ENCODE measurements at places on chromosomes 13 and 19.

GRCh38 chr19:40744554-40745401 lies 5.5 kb downstream of the ACTMAP start:
- DNase-seq = no peak

DNA sequence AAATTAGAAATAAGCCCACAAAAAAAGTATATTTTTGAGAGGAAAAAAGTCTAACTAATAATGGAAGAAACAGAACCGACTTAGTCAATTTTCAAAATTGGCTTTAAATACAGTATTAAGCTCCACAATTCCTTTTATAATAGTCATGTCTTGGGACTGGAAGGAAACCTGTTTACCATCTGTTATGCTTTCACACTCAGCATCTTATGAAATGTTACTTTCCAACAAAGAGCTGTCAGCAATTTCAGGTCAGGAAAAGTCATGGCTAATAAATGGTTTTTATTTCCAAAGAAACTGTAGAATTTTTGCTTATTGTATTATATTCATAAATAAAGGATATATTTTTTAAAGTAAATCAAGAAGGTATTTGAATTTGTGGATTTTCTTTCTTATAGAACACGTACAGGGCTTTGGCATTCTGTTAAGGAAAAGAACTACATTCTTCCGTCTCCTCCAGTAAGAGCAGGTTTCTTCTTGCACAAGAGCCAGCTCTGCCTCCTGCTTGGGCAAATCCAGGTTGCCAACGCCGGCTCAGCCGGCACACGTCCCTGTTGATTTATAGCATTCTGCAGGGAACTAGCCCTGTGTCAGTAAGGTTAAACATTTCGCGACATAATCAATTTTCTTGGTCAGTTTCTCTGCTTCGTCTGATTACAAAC lies 52.9 kb upstream of the GPR12 start:
- DNase-seq = no peak

GRCh38 chr13:97266332-97266731 lies 44.2 kb downstream of the MBNL2 start:
- DNase-seq = no peak

DNA sequence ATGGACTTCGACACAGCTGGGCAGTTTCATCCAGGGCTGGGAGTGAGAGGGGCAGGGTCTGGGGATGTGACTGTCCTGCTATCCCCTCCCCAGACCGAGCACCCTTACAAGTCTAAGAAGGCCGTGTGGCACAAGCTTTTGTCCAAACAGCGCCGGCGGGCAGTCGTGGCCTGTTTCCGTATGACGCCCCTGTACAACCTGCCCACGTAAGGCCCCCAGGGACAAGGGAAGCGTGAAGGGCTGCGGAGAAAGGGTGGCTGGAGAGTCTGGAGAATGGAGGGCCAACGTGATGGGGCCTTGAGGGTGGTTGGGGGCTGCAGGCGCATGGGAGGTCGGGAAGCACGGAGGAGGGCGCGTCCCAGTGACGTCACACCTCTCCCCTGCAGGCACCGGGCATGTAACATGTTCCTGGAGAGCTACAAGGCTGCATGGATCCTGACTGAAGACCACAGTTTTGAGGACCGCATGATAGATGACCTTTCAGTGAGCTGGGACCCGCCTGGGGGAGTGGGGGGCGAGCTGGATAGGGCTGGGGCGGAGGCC lies 89.5 kb downstream of the MAP4K1 start:
- peak; percentile 52 for DNase-seq

DNA sequence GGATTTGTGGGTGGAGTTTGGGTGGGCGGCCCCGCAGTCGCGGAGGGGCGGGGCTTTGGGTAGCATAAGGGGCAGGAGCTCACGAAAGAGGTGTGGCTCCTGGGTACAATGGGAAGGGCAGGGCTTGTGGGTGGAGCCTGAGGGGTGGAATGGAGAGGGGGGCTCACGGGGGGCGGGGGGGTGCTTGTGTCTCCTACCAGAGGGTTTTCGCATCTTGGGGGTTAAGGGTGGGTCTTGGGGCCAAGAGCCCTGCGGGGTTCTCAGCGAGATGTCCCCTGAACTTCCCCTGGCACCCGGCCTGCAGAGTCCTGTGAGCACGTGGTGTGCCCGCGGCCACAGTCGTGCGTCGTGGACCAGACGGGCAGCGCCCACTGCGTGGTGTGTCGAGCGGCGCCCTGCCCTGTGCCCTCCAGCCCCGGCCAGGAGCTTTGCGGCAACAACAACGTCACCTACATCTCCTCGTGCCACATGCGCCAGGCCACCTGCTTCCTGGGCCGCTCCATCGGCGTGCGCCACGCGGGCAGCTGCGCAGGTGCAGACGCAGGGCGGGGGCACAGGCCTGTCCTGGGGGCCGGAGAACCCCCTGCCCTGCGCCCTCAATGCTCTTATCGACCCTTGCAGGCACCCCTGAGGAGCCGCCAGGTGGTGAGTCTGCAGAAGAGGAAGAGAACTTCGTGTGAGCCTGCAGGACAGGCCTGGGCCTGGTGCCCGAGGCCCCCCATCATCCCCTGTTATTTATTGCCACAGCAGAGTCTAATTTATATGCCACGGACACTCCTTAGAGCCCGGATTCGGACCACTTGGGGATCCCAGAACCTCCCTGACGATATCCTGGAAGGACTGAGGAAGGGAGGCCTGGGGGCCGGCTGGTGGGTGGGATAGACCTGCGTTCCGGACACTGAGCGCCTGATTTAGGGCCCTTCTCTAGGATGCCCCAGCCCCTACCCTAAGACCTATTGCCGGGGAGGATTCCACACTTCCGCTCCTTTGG lies 5.1 kb downstream of the FSTL3 start:
- peak; percentile 80 for DNase-seq

GRCh38 chr13:28531077-28531844 lies 36.3 kb upstream of the FLT1 start:
- DNase-seq = no peak

- no peak for DNase-seq
Observed at GRCh38 chr19:1249990-1250436, 1.6 kb downstream of the MIDN start.

GRCh38 chr19:11641244-11641643 lies 44.0 kb downstream of the ZNF627 start:
- no peak for DNase-seq

- no peak for DNase-seq
Observed at GRCh38 chr13:22599156-22599555, 581.6 kb upstream of the SGCG start.

DNA sequence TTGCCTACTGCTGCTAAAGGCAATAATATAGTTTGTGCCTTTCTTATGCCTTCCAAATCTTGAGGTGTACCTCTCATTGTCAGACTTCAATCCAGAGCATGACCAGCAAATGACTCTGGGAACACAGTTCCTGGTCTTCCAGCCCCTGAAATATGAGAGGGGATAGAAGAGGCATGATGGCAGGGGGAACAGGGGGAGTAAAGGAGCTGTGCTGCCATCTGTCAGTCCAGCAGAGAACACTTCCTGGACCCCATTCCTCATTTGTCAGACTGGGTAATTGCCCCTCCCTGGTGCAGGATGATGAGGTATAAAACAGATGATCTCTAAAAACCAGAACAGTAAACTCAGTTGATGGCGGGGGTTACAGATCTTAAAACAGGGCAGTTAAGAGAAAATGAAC lies 618.7 kb downstream of the DIAPH3 start:
- DNase-seq = no peak

DNA sequence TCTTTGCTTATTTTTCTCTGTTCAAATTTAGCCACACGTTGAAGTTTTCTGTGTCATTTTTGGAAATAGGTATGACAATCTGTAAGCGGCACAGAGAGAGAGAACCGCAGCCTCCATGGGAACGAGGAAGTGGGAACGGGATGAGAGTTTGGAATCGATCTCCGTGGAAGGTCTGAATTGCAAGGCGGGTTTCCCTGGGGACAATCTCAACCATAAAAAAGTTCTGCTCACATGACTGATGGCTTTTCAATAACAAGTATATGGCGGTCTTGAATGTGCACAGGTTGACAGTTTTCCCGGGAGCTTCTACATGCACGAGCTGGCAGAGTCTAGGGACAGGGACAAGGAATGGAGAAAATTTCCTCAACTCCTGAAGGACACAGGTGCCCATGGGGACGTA lies 90.9 kb downstream of the INSR start:
- no peak for DNase-seq

DNA sequence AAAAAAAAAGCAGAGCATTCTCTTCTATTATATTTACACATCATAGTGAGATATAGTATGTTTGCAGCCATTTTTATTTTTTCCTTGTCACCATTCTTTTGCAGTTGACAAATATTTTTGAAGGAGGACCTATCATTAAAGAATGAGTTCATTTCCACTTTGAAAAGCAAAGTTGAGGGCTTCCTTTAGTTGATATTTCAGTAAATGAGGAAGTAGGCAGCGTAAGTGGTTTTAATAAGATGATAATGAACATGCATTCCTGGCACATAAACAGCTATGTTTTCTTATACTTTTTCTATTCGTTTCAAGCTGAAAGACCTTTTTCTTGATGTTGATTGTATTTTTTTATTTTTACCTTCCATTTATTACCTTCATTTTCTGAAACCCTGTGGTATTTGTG lies 66.2 kb downstream of the ZMYM2 start:
- no peak for DNase-seq

DNA sequence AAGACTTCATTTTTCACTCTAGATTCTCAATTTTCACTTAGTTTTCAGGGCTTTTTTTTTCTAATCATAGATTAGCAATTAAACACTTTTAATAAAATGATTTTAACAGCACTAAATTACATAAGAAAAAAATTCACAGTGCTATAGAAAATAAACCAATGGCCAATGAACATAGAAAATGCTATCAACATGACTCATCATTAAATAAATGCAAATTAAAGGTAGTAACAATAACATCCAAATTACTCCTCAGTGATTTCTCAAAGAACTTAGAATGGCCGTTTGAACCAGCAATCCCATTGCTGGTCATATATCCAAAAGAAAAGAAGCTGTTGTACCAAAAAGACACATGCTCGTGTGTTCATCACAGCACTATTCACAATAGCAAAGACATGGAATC lies 1058.9 kb downstream of the UQCRFS1 start:
- no peak for DNase-seq

DNA sequence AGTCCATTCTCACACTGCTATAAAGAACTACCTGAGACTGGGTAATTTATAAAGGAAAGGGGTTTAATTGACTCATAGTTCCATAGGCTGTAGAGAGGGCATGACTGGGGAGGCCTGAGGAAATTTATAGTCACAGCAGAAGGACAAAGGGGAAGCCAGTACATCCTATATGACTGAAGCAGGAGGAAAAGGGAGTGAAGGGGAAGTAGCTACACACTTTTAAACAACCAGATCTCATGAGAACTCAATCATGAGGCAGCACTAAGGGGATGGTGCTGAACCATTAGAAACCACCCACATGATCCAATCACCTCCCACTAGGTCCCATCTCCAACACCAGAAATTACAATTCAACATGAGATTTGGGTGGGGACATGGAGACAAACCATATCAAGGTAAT lies 209.1 kb downstream of the DIAPH3 start:
- DNase-seq = no peak

- no peak for DNase-seq
Observed at GRCh38 chr13:99648927-99649326, 147.7 kb downstream of the TM9SF2 start.

- no peak for DNase-seq
Observed at GRCh38 chr13:75120085-75120484, 361.9 kb downstream of the TBC1D4 start.

- no peak for DNase-seq
Observed at GRCh38 chr13:30802501-30802900, 67.2 kb downstream of the ALOX5AP start.

DNA sequence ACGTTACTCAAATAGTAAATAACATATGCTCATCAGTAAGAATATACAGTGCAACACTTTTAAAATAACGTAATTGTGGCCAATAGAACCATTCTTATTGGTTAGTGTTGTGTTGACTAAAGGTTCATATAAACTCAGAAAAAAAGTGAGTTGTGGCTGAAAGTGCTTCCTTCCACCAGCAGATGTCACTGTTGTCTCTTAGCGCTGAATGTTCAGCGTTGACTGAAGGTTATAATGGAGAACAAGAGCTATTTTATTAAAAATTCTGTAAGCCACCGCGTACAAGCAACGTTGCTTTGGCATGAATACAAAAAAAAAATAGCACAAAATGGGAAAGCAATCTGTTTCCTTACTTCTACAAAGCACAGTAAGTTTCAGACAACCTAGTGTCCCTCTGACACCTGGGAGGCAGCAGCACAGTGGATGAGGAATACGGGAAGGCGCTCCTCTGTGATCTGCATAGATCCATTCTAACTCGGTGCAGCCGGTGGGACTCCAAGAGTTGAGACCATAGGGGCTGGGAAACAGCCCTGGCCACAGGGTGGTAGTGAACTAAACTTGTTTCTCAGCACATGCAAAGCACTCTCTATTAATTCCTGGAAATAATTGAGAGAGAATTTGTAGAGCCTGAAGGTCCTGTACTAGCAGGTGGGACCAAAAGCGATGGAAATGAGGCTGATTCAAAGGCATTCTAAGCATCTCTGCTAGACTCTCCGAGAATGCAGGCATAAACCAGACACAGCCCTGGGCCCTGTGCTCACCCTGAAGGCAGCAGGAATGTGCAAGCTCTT lies 23.9 kb upstream of the OXGR1 start:
- peak; percentile 36 for DNase-seq

DNA sequence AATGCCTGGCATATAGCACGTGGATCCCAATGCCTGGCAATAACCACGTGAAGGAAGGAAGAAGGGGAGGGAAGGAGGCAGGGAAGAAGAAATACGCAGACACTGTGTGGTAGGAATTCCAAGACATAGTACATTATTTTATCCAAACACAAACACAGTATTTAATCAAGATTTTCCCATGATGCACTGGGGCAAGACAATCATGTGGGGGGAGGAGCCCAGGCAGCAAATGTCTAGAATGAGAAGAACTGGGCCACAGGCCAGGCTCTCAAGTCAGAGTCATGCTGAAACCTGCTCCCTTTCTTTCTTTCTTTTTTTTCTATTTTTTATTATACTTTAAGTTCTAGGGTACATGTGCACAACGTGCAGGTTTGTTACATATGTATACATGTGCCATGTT lies 717.9 kb downstream of the UQCRFS1 start:
- DNase-seq = no peak

DNA sequence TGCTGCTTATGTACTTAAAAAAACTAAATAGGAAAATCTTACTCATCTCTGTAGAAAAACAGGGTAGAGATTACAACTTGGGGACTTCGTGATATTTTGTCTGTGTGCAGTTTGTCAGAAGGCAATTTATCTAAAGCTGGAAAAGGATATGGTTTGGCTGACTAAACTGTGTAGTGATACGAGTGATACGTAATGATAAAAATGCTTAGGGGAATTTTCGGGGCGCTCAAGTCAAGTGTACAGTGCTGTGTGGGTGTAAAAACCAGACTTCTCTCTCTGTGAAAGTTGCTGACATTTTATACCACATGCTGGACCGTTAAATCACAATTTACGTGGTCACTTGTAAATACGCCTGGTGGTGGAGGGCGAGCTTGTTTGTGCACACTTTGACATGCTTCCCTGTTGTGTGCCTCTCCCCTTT lies 221.7 kb downstream of the KCNRG start:
- no peak for DNase-seq

Measured in posterior cingulate gyrus (tissue), 11 donors.